ENCODE measurements at places on chromosomes 7 and 10. TPM values are rescaled to one million over a fixed set of nuclear protein-coding genes. Genes with fewer than 3 reads are reported as not detected.

NKX2-3 gene
- total RNA-seq = not detected

IGF2BP3 gene
- total RNA-seq = 44.0 TPM

GPR26 gene
- total RNA-seq = 0.55 TPM

HHEX gene
- 1.6 TPM for total RNA-seq

DIP2C gene
- 20.4 TPM for total RNA-seq

CWF19L1 gene
- 33.9 TPM for total RNA-seq

All from kidney epithelial cell (primary cell).